ENCODE measurements at places on chromosomes 2 and 18. TPM values are rescaled to one million over a fixed set of nuclear protein-coding genes. Genes with fewer than 3 reads are reported as not detected.

Gene CDKL4
- total RNA-seq: not detected

Gene LINC00305
- total RNA-seq: not detected

Gene TUBB8B
- not detected for total RNA-seq

Gene KANSL1L
- total RNA-seq: 0.62 TPM

Gene ECEL1
- total RNA-seq: 0.20 TPM

Gene STARD6
- not detected for total RNA-seq

Gene TRAK2
- total RNA-seq: 10.9 TPM

Gene EN1
- total RNA-seq: 1.2 TPM

Gene PLA2R1
- total RNA-seq: 2.7 TPM

Gene RAB31
- total RNA-seq: 18.2 TPM

Gene ATP6V1C2
- 0.07 TPM for total RNA-seq

Gene ALPG
- 0.22 TPM for total RNA-seq

Gene TANK
- 60.0 TPM for total RNA-seq

Gene LAMA3
- 51.0 TPM for total RNA-seq

Gene NPHP1
- 8.7 TPM for total RNA-seq

Gene CAB39
- total RNA-seq: 60.7 TPM

Gene PLCL1
- not detected for total RNA-seq

Gene APCDD1
- total RNA-seq: not detected

Gene MIB1
- total RNA-seq: 7.3 TPM

Gene ACKR3
- total RNA-seq: 19.4 TPM

Gene DUSP19
- total RNA-seq: 0.25 TPM

Gene GAREM2
- 10.3 TPM for total RNA-seq

Gene ATP8B1
- total RNA-seq: 9.0 TPM

Gene BMPR2
- 16.6 TPM for total RNA-seq

Gene CAPN13
- 0.27 TPM for total RNA-seq

Gene NETO1
- not detected for total RNA-seq

Gene PLGLB1
- total RNA-seq: not detected

Gene DSC2
- 0.86 TPM for total RNA-seq

Gene CLIP4
- 29.6 TPM for total RNA-seq

Gene ID2
- 76.4 TPM for total RNA-seq

Gene RBBP8
- 38.1 TPM for total RNA-seq

Gene CYP27C1
- total RNA-seq: 4.2 TPM

Gene TMEM87B
- 16.8 TPM for total RNA-seq

Gene ACADL
- not detected for total RNA-seq

Gene LYPD6B
- not detected for total RNA-seq

Gene RAD51AP2
- total RNA-seq: not detected

Gene ZNF804A
- total RNA-seq: not detected

Gene THOC1
- 21.2 TPM for total RNA-seq

Gene GALNT14
- total RNA-seq: 44.9 TPM

Gene ALS2
- total RNA-seq: 12.4 TPM

Gene GKN2
- 4.3 TPM for total RNA-seq

Gene CAD
- total RNA-seq: 70.4 TPM

Gene NOL4
- total RNA-seq: not detected

Gene POTEJ
- not detected for total RNA-seq

Gene HOXD10
- 5.5 TPM for total RNA-seq

Gene ZBTB7C
- total RNA-seq: not detected

Gene ACTR3
- total RNA-seq: 246 TPM

Gene EML6
- total RNA-seq: 1.9 TPM

Gene NT5C1B
- not detected for total RNA-seq

Gene MARCHF7
- 57.8 TPM for total RNA-seq

Gene GDF7
- total RNA-seq: 0.09 TPM

Gene LCT
- not detected for total RNA-seq

Gene MC4R
- total RNA-seq: not detected

Gene LIMS2
- 6.3 TPM for total RNA-seq

Gene SNTG2
- total RNA-seq: not detected

Gene SPHKAP
- total RNA-seq: 0.02 TPM

Gene ARHGAP15
- total RNA-seq: not detected
